Naive B cell (primary cell): ENCODE measurements at places on chromosomes 12 and 14.
A peak's percentile ranks its signal among the peaks of the same experiment; 100 is the strongest.

GRCh38 chr12:132246997-132247717, 82.2 kb downstream of the GALNT9 start:
- H3K36me3 ChIP-seq: no peaks in the 10 kb centered on the region
- H3K27ac ChIP-seq: no peak overlapping the region
- no peak for DNase-seq
- peaks cover 12% of the 10 kb centered on the region for H3K27me3 ChIP-seq
- no peak overlapping the region for H3K4me3 ChIP-seq

DNA sequence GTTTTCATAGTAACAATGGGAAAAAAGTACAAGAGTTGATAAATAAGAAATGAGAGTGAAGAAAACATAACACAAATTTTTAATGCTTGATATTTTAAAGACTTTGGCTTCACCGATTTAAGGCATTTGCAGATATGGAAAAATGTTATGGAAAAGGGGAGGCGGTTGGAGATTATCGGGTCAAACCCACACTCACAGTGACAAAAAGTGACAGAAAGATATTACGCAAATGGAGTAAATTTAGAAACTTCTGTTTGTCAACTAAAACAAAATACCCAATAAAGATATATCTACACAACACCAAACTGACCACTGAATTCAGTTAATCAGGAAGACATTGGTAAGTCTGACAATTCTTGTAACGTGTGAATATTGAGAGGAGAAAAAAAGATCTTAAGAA, 2.5 kb downstream of the PPP1R12A start:
- no peak for DNase-seq
- peaks cover 66% of the 10 kb centered on the region for H3K4me1 ChIP-seq
- H3K27me3 ChIP-seq: no peaks in the 10 kb centered on the region
- no peak overlapping the region for H3K4me3 ChIP-seq
- H3K27ac ChIP-seq: peak overlapping the region; percentile 66

DNA sequence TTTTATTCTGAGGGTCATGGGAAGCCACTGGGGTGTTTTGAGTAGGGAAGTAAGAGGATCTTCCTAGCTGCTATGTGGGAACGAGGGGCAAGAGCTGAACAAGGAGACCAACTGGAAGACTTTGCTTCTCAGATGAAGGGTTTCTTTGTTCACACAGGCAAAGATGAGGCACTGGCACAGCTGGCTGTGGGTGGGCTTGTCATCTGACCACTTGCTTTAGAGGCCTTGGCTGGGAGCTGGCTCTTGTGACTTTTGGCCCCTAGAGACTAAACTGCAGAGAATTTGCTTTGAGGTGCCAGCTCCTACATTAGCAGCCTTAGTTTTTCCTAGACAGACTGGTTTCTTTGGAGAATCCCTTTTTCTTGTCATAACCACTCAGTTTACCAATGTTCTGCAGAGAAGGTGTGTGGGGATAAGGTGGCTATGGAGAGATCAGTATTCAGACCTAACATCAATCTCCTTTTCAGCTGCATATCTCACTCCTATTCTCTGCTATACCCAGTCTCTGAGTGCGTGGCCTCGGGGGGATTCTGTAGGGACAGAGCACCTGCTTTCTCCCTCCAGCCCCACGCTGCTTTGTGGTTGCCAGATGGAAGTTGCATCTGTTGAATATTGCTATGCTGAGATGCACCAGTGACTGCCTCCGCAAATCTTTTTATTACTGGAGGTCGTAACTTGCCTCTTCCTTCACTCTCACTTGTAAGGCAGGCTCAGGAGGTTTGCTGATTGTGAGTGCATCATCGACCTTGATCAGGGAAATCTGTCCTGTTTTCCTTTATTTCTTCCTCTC, 12.7 kb downstream of the PPP2R5C start:
- peaks cover 61% of the 10 kb centered on the region for H3K4me1 ChIP-seq
- H3K4me3 ChIP-seq: peak overlapping the region; percentile 5
- peak; percentile 67 for DNase-seq
- H3K27ac ChIP-seq: peak overlapping the region; percentile 80
- no peaks in the 10 kb centered on the region for H3K36me3 ChIP-seq
- no peaks in the 10 kb centered on the region for H3K27me3 ChIP-seq

DNA sequence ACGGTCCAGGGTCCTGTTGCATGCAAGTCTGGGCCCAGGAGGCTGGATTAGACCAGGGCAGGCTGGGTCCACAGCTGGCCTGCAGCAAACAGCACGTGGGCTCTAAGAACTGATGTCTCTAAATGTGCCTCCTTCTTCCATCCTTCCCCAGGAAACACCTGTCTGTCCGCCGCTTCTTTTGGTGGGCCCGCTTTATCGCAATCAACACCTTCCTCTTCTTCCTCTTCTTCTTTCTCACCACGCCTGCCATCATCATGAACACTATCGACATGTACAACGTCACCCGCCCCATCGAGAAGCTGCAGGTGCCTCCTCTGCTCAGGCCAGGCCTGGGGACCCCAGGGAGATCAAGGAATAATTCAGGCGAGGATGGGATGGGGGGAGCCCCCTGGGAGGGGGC, 28.3 kb downstream of the NGB start:
- H3K27ac ChIP-seq: peak overlapping the region; percentile 81
- peak; percentile 62 for DNase-seq
- no peaks in the 10 kb centered on the region for H3K27me3 ChIP-seq
- peaks cover 41% of the 10 kb centered on the region for H3K4me1 ChIP-seq
- peak overlapping the region; percentile 64 for H3K4me3 ChIP-seq

GRCh38 chr14:25041484-25041883, 8.5 kb downstream of the STXBP6 start:
- no peak overlapping the region for H3K27ac ChIP-seq
- H3K4me1 ChIP-seq: no peaks in the 10 kb centered on the region

DNA sequence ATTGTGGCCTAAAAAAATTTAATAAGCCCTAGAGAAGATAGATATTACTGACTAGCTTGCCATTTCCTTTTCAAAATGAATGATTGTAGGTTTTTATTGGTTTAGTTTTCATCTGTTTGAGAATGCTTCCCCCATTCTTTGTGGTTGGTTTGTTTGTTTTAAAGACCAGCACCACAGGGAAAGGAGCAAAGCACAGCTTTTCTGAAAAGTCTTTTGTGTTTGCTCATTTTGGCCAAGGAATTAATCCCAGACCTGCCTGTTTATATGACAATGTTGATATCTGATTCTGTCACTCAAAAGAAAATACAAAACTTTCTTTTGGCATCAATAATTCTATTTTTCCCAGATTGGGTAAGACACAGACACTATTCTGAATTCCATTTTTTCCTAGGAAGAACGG, 312.5 kb upstream of the FLRT2 start:
- no peak overlapping the region for H3K27ac ChIP-seq
- no peaks in the 10 kb centered on the region for H3K36me3 ChIP-seq
- no peak for DNase-seq

- H3K4me1 ChIP-seq: no peaks in the 10 kb centered on the region
- H3K36me3 ChIP-seq: no peaks in the 10 kb centered on the region
- DNase-seq: no peak
- no peak overlapping the region for H3K4me3 ChIP-seq
- no peak overlapping the region for H3K27ac ChIP-seq
- H3K27me3 ChIP-seq: peaks cover 33% of the 10 kb centered on the region
These were observed 28.0 kb upstream of the DAAM1 start for GRCh38 chr14:59160506-59160905.

GRCh38 chr14:30921305-30921704, 46.9 kb downstream of the COCH start:
- no peaks in the 10 kb centered on the region for H3K27me3 ChIP-seq
- no peak overlapping the region for H3K27ac ChIP-seq
- no peak overlapping the region for H3K4me3 ChIP-seq
- H3K4me1 ChIP-seq: peaks cover 6% of the 10 kb centered on the region
- peaks cover 15% of the 10 kb centered on the region for H3K36me3 ChIP-seq
